AG09309 (cell line): ENCODE measurements at places on chromosomes 6 and 20.

- DNase-seq, result no peak
Measured at GRCh38 chr20:5039255-5039657, 37.9 kb upstream of the SLC23A2 start.

GRCh38 chr6:56710967-56711366, 68.3 kb upstream of the DST start:
- no peak for DNase-seq

DNA sequence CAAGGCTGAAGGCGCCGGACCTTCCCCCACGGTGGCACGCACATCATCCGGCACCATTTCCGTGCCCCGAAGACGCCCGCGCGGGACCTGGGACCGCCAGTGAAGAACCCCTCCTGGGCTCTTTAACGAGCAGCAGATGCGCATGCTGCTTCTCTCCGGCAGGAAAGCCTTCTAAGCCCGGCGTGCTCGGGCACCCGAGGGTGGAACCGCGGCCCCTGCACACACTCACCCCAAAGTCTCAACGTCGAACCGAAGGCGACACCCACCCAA, 240 bp downstream of the FOXQ1 start:
- no peak for DNase-seq

GRCh38 chr20:45459606-45460005, 9.9 kb upstream of the WFDC2 start:
- DNase-seq, result no peak

- no peak for DNase-seq
Measured at GRCh38 chr6:109693111-109693510, 2.0 kb downstream of the FIG4 start.

- no peak for DNase-seq
Measured at GRCh38 chr6:142218446-142218845, 71.4 kb downstream of the VTA1 start.

- DNase-seq, result no peak
Measured at GRCh38 chr6:118678866-118679265, 27.5 kb upstream of the CEP85L start.

DNA sequence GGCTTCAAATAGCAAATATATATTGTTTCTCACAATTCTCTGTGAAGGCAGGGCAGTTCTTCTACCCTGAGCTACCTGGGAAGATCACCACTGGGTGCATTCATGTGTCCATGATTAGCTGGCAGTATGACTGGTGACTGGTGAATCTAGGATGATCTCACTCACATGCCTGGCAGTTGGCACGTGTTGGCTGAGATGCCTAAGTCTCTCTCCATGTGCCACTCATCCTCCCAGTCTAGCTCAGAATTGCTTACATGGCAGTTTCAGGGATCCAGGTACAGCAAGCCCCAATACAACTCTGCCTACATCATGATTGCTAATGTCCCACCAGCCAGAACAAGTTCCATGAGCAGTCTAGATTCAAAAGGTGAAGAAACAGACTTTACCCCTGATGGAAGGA, 346.8 kb upstream of the CNR1 start:
- DNase-seq, result no peak
